Bronchus fibroblast of lung (primary cell): ENCODE measurements at places on chromosomes 13 and 19. TPM values are rescaled to one million over a fixed set of nuclear protein-coding genes. Genes with fewer than 3 reads are reported as not detected.

TECR gene
- 98.9 and 105 TPM in 2 replicates for total RNA-seq

FUT1 gene
- 0.15 and 0.17 TPM in 2 replicates for total RNA-seq

KLK12 gene
- total RNA-seq, result not detected in 2 replicates

GATAD2A gene
- 52.6 and 63.5 TPM in 2 replicates for total RNA-seq

ATP1A3 gene
- 0.15 and 0.17 TPM in 2 replicates for total RNA-seq

SPTBN4 gene
- total RNA-seq, result 0.34 and 1.5 TPM in 2 replicates

LRRC63 gene
- total RNA-seq, result 0.15 TPM in 1 of 2 replicates, not detected in the other

KASH5 gene
- not detected in 2 replicates for total RNA-seq

CLDN10 gene
- not detected in 2 replicates for total RNA-seq

GPR12 gene
- not detected in 2 replicates for total RNA-seq

CEACAM4 gene
- total RNA-seq, result not detected in 2 replicates

MED29 gene
- total RNA-seq, result 26.4 and 34.3 TPM in 2 replicates

PRRG2 gene
- 0.30 and 0.84 TPM in 2 replicates for total RNA-seq

CD22 gene
- under 0.01 TPM in 1 of 2 replicates, not detected in the other for total RNA-seq

NKPD1 gene
- total RNA-seq, result 0.15 and 0.34 TPM in 2 replicates

JOSD2 gene
- total RNA-seq, result 40.2 and 41.6 TPM in 2 replicates

CBY2 gene
- total RNA-seq, result not detected in 2 replicates

BAX gene
- total RNA-seq, result 127 and 135 TPM in 2 replicates

HSD17B14 gene
- total RNA-seq, result 2.7 and 6.5 TPM in 2 replicates

CGB5 gene
- total RNA-seq, result not detected in 2 replicates

RFPL4A gene
- not detected in 2 replicates for total RNA-seq

AMER2 gene
- total RNA-seq, result not detected in 2 replicates

TNNI3 gene
- total RNA-seq, result not detected in 2 replicates

CYP2A13 gene
- not detected in 2 replicates for total RNA-seq

CYP2A6 gene
- not detected in 2 replicates for total RNA-seq

C19orf73 gene
- total RNA-seq, result 2.2 and 3.3 TPM in 2 replicates

FCAR gene
- total RNA-seq, result not detected in 2 replicates
